ENCODE measurements at places on chromosomes 5 and 9.

DNA sequence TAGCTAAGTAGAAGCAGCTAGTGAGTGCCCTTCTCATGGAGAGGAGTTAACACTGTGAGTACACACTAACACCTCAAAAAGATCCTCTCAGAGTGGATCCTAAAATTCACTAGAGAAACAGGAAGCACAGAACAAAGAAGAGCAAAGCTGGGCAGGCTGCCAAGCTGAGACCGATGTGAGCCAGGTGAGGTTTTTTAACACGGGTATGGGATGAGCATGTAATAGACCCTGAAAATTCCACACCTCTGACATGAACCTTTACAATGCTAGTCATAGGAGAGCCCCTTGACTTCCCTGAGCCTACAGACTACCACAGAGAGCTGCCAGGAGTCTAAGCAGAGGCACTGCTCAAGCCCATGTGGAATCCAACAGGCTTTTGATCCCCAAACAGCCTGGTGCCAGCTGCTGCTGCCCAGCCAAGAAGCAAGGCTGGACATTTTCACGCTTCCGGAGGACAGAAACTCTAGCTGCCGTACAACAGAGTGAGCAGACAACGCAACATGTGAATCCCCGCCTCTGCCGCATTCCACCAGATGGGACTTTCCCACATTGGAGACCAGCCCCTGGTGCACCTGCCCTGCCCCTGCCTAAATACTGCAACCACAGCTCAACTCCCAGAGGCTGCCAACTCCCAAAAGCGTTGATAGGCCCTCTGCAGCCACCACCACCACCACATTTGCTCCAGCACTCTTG lies 280.8 kb downstream of the CDH10 start:
- no peak for DNase-seq

DNA sequence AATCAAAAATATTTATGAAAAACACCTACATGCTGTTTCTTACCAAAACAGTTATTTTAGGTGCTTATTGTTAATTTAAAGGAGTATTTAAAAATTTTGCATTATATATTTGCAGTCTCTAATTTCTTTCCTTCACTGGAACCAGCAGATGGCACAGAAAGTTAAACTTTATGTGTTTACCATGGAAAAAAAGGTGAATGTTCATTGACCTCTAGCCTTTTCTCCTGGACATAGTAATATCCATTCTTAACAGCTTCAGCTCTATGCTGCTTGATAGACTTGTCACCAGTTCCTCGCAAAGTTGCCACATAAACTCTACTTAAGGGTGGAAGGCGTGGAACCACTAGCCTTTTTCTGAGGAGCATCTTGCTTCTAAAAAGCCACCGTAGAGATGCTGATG lies 38.7 kb upstream of the NUDT12 start:
- no peak for DNase-seq

- no peak for DNase-seq
These were observed 27.9 kb downstream of the KDM4C start for GRCh38 chr9:6785682-6786081.

GRCh38 chr9:113705928-113706519 lies 170.1 kb upstream of the ZNF618 start:
- DNase-seq = no peak

GRCh38 chr5:55303238-55303690 lies 4.2 kb downstream of the DHX29 start:
- DNase-seq = no peak

Measured in stimulated activated CD4-positive, alpha-beta T cell treated with anti-CD3 and anti-CD28 coated beads, Interleukin-1b, Interleukin-23, amount 100 ng/mL, for 1 hour (primary cell).